ENCODE measurements at places on chromosomes 11 and 22.

GRCh38 chr11:125272092-125272491 lies 107.5 kb downstream of the PKNOX2 start:
- DNase-seq: no peak

GRCh38 chr11:102850973-102851745 lies 7.8 kb upstream of the MMP3 start:
- no peak for DNase-seq

DNA sequence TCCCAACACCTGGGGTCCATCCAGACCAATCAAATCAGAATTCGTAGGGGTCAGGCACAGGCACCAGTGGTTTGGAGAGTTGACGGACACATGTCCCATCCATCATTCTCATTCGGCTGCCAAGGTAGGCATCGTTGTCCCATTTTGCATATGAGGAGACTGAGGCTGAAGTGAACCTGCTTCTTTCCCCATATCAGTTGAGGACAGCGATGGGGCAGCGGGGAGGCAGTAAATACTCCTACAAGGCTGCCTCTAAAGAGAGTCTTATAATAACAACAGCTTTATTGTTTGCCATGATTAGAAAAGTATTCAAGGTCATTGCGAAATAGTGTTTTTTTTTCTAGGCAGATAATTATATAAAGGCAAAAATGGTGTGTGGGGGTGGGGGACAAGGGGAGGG lies 1.6 kb upstream of the BEST1 start:
- DNase-seq: no peak

- DNase-seq: no peak
Observed at GRCh38 chr11:17581036-17581731, 34.1 kb downstream of the OTOG start.

DNA sequence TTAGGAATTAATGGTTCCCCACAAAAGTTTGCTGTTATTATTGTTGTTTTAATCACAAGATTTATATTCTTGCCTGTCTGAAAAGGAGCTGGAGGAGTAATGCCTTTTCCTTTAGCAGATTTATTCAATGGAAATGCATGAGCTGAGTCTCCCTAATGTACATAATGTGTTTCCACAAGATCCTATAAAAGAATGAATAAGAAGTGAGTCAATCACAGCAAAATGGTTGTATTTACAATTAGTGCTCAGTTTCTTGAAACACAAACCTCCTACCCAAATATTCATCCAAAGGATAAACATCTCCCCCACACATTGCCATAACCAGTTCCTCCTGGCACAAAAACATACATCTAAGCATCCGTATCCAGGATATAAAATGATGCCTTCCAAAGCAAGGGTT lies 33.3 kb downstream of the ME3 start:
- DNase-seq: no peak

DNA sequence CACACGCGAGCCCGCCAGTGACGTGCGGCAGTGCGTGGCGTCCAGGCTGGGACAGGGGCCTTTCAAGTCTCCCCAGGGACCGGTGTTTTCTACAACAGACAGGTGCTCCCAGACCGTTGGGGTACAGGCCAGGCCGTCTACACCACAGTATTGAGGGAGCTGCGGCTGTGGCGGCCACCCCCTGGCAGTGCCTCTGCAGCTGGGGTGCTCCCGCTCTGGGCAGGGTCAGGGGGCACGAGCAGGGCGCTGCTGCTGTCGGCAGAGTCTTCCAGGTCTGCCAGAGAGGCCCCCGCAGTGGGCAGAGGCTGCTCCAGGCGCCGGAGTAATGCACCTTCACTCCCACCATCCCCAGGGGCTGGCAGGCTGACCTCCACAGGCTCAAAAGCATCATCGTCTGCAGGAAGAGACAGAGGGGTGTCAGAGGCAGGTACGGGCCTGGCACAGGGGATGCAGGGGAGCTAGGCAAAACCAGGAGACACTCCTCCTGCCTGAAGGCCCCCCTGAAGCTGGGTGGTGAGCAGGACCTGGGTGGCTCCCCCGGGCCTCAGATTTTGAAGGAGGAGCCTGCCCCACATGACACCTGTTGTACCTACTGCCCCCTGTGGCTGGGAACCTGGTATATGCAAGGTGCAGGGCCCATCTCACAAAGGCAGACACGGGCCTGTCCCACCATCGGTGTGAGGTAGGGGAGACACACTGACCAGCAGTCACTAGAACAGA lies 83.3 kb downstream of the DGCR2 start:
- DNase-seq: no peak

GRCh38 chr22:24244144-24244787 lies 616 bp downstream of the GGT5 start:
- DNase-seq: no peak

DNA sequence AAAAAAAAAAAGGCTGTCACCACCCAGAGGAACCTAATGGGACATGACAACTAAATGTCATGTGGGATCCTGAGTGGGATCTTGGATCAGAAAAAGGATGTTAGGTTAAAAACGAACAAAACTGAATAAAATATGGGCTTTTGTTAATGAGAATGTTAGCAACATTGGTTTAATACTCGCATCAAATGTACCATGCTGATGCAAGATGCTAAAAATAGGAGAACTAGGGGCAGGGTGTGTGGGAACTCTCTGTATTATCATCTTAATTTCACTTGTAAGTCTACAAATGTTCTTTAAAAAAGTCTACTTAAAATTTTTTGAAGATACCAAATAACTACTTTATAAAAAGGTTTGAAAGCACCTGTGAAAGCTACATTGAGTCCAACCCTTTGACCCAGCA lies 88.8 kb upstream of the PRR5 start:
- DNase-seq: no peak

DNA sequence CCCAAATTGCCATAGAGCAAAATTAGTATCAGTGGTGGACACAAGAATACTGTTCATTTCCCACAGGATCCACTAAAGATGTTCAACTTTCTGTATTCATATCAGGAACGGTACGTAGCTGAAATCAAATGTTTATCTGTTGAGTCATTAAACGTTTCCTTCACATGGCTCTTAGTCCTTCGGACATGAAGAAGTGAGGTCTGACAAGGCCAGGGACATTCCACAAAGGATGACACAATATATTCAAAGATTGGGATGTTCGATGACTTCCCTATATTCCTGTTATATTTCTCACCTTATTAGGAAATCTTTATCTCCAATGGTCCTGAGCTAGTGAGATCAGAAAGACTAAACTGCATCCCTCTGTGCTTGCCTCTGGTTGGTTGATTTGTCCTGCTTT lies 129.0 kb downstream of the ETS1 start:
- DNase-seq: no peak

DNA sequence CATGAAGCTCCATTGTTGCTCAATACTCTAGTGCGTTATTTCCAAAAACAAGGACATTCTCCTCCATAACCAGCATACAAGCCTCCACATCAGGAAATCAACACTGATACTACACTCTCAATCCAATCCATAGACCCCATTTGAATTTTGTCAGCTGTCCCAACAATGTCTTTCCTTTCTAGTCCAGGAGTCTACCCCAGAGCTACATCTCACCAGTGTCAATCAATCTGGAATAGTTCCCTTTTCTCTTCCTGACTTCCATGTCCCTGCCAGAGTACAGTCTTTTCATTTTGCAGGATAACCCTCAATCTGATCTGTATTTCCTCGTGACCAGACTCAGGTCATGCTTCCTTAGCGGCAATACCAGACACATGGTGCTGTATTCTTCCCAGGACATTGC lies 43.0 kb downstream of the TCF20 start:
- no peak for DNase-seq

- no peak for DNase-seq
Observed at GRCh38 chr11:95688501-95689222, 100.9 kb downstream of the FAM76B start.

DNA sequence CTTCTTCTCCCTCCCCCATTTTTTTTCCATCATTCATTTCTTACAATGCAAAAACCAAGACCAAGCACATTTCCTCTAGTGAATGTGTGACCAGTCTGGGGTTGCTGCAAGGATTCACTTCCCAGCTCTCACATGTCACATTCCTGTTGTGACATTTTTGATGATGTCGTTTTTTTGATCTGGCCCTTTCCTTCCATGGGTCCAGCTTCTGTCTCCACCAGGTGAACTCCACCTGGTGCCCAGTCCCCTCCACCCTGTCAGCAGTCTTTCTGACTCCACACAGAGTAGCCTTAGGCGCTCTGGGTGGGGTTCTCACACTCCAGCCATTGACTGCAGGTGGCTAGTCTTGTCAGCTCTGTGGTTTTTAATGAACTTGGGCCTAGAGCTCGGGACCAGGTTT lies 15.6 kb downstream of the PANX1 start:
- DNase-seq: no peak

DNA sequence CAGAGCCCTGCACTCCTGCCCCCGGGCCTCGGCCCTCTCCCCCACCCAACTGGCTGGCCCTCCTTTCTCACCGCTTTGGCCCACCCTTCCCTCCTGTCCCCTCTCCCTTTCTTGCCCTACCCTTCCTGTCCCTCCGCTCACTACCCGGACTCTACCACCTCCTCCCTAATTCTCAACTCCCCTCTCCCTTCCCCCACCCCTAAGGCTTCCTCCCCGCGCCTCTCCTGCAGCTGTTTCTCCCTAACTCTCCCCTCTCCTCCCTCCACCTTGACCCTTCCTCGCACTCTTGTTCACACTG lies 421 bp downstream of the SLC15A3 start:
- DNase-seq: no peak

GRCh38 chr11:60838132-60838531 lies 3.8 kb upstream of the CCDC86 start:
- DNase-seq: no peak

Measured in CD8-positive, alpha-beta memory T cell (primary cell).